ACHN (cell line): ENCODE measurements at places on chromosomes 11 and 22.
A peak's percentile ranks its signal among the peaks of the same experiment; 100 is the strongest.

- no peak for DNase-seq
Observed at GRCh38 chr11:776263-776560, 1.1 kb downstream of the GATD1 start.

DNA sequence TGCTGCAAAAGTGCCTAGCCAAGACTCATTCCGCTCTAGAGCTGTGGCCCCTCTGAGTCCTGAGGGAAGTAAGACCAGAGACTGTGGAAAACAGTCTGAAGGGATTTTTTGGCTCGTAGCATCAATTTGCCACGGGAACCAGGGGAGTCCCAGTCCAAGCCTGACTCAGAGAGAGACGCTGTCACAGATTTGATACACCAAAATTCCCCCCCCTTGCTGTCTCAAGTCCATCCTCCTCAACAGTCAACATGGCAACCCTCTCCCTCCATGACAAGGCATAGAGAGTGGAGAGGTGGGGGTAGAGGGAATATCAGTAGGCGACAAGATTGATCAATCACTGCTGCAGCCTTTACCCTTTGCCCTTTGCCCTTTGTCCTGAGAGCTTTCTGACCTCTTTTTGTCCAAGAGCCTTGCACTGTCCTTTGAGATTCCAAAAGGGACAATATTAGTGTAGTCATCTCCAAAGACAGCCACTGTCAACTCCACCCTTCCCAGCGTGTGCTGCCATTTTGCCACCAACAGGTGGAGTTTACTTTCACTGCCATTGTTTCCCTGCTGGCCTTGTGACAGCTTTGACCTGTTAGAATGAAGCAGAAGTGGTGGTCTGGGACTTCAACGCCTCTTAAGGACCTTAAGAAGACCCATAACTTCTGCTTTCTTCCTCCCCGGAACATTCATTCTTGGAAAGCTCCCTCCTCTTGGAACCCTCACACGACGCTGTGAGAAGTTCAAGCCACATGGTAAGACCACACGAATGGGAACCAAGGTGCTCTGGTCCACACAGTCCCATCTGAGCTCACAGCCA is 7.3 kb downstream of the SLC15A3 start:
- no peak for DNase-seq

DNA sequence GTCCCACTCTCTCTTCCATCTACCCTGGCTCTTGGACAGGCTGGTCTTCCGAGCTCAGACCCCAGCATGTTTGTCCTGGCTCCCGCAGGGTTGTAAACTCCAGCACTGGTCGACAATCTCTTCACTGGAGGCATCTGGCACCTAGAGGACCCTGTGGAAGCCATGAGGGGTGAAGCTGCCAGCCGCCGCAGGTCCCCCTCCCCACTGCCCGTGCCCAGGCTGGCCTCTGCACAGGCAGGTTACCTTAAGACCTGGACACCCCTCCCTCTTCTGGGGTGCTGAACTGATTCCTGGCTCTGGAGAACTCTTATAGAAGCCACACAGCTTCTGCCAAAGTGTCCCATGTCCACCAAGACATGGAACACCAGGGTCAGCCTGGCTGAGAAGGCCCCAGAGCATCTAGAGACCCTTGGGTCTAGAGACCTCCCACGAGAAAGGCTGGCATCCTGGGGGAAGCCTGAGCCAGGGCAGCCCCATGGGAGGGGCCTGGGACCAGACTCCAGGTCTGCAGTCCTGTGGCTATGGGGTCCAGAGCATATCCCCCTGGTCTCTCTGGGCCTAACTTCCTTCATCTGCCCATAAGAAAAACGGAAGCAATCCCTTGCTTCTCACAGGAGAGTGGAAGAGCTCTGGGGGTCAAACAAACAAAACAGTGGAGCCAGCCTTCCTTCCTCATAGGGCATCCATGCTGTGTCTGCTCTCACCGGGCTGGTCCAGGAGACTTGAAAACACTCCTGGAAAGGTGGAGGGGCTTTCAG is 30.6 kb downstream of the LMO1 start:
- DNase-seq = no peak

DNA sequence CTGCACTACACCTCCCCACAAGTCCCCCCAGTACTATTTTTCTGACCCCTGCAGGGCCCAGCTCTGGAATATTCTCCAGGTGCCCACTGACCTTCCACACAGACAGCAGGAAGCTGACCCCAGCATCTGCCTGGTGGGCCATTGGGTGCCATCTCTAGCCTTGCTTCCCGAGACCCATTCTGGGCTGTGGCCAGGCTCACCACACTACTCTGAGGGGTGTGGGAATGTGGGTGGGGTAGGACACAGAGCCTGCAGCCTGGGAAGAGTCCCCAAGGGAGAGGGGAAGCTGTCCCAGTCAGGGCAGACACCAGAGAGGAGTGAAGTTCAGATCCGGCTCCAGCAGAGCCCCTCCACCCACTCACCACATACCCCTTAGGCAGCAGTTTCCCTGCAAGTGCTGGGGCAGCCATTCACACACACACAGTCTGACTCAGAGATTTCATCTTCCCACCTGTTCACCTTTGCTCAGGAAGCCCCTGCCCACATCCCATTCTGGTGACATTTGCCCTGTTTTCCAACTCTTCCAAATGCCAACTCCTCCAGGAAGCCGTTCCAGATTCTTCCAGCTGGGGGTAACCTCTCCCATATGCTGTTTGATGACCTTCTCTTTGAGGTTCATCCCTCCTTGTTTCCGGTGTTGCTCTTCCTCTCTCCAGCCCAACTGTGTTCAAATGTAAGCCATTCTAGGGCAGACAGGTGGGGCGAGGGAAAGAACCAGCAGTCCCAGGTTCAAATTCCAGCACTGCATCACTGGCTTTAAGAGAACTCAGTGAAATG is 1.9 kb downstream of the SLCO2B1 start:
- no peak for DNase-seq

DNA sequence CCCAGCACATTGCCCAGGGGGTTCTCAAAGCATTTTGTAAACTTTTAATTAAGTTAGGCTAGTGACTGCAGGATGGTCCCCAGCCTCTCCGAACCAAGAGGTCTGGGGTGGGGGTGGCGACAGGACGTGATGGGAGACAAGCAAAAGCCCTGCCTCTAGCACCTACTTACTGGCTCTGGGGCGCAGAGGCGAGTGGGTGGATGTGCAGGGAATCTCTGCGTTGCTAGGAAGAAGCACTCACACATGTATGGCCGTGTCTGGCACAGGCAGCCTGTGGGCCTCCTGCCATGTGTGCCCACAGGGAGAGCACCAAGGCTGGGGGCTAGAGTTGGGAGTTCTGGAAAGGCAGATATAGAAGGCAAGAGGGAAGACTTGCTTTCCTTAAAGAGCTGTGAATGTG is 6.3 kb downstream of the OPCML start:
- no peak for DNase-seq

GRCh38 chr11:34910817-34911216 is 5.4 kb downstream of the APIP start:
- no peak for DNase-seq

DNA sequence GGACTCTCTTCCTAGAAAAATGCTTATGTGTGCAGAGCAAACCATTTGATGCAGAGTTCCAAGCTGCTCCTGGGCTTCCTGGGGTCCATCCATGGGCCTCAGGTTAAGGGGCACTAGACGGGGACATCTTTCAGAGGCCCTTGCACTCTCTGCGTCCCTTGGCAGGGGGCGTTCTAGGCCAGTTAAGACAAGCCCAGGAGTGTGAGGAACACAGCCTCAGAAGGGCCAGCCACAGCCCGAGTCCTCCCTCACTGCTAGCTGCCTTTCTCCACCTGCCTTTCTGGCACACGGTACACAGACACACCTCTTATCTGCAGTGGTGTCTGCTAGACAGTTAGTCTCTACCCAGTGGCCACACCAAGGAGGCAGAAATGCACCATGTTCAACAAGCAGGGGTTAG is 18.0 kb upstream of the BID start:
- DNase-seq = no peak

DNA sequence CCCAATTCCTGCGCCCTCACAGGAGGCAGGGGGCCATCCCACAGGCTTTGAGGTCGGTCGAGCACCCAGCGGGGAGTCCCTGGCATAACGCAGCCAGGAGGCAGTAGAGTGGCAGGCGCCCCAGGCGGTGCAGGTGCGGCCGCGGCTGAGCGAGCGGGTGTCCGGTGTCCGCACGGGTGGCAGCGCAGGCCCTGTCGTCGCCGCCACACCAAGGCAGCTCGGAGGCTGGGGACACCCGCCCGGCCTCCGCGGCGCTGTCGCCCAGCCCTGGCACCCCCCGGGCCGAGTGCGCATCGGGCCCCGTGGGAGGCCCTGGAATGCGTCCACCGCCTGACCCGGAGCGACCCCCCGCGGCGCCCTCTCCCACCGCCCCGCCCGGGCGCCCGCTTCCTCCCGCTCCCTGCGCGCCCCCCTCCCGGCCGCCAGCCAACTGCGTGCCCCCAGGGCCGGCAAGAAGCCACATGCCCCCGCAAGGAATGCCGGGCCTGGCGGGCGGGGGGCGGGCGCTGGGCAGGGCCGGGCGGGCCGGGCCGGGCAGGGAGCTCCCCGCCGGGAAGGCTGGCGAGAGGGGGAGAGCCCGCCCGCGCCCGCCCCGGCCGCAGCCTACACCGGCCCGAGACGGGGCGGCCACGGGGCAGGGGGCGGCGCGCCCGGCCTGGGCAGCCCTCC is 33.9 kb downstream of the PRDM11 start:
- peak; percentile 77 for DNase-seq

DNA sequence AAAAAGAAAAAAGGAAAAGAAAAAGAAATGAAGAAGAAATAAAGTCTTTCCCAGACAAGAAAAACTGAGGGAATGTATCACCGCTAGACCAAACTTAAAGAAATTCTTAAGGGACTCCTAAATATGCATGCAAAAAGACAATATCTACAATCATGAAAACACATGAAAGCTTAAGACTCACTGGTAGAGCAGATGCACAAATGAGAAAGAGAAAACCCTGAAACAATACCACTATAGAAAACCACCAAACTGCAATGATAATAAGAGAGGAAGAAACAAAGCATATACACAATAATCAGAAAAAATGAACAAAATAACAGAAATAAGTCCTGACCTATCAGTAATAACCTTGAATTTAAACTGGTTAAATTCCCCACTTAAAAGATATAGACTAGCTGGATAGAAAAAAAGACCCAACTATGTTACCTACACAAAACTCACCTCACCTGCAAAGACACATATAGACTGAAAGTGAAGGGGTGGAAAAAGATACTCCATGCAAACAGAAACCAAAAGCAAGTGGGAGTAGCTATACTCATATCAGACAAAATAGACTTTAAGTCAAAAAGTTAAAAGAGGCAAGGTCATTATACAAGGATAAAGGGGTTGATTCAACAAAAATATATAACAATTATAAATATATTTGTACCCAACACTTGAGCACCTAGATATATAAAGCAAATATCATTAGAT is 61.3 kb upstream of the NARS2 start:
- no peak for DNase-seq

DNA sequence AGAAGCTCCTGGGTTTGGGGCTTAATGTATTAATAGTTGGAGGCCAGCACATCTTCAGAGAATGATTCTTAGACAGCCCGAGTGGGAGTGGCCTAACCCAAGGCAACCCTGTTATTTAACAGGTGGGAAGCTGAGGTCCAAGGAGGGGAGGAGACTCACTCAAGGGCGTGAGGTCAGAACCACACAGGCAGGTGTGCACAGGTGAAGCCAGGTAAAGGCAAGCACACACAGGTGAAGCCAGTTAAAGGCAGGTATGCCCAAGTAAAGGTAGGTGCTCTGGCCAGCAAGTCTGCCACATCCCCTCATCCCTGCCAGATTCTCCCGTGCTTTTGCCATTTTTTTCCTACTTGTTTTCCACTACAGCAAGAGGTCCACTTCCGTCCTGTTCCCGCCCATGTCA is 2.9 kb upstream of the SHANK2 start:
- DNase-seq = no peak

DNA sequence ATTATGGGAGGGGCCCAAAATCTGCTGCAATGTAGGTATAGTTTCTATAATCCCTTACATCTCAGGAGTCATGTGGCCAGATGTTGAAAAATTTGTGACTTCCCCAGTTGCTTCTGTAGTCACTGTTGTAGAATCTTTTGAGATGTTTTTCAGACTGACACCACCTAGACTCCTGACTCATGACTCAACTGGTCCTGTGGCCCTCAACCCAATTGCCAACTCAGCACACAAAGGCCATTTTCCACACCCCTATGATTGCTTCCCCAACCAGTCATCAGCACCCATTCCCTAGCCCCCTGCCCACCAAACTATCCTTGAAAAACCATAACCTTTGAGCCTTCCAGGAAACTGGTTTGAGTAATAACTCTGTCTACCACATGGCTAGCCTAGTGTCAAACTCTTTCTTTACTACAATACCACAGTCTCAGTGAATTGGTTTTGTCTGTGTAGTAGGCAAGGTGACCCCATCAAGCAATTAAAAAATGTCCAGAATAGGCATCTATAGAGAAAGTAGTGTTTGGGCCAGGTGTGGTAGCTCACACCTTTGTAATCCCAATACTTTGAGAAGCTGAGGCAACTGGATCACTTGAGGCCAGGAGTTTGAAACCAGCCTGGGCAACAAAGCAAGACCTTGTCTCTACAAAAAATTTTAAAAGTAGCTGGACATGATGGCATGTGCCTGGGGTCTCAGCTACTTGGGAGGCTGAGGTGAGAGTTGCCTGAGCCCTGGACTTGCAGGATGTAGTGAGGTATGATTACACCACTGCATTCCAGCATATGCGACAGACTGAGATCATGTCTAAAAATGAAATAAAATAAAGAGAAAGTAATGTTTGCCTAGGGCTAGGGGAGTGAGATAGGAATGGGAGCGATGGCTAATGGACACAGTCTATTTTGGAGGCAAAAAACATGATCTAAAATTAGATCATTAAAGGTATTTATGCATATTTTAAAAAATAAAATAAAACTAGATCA is 24.1 kb upstream of the FEZ1 start:
- no peak for DNase-seq

DNA sequence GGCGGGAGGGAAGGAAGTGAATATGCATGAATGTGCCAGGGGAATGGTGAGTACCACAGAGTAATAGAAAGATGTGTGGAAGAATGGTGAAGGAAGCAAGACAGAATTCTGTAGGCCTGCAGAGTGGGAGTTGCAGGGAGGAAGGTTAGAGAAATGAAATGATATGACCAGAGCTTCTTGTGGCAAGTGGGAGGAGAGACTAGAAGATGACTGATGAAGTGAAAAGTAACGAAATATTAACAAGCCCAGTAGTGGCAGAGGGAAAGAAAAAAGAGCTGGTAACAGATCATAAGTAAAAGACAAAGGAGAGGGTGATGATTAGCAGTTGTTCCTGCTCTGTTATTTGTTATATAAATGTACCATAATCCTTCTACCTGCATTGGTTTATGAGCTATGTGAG is 1.0 kb upstream of the ALKBH8 start:
- no peak for DNase-seq

DNA sequence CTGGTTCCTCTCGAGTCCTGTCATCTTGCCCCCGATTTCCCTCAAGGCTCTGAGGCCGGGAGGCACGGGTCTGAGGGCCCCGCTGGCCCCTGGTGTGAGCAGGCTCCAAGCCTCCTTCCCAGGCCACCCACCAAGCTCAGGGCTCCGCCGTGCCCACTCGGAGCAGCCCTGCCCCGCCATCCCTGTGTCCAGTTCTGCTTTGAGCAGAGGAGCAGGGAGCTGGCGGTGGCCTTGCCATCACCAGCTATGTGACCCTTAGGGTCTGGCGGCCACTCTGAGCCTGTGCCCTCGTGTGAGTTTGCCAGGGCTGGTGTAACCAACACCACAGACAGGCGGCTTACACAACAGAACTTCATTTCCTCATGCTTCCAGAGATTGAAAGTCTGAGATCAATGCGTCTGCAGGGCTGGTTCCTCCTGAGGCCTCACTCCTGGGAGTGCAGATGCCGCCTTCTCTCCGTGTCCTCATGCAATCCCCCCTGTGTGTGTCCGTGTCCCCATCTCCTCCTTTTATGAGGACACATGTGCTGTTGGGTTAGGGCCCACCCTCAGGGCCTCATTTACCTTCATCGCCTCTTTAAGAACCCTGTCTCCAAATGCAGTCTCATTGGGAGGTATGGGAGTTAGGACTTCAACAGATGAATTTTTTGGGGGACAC is 36.5 kb upstream of the CELSR1 start:
- DNase-seq = no peak
